Stimulated activated CD8-positive, alpha-beta memory T cell treated with anti-CD3 and anti-CD28 coated beads, Interleukin-2, amount 100 ng/mL, for 1 hour (primary cell): ENCODE measurements at places on chromosomes 2 and 18.
A peak's percentile ranks its signal among the peaks of the same experiment; 100 is the strongest.

DNA sequence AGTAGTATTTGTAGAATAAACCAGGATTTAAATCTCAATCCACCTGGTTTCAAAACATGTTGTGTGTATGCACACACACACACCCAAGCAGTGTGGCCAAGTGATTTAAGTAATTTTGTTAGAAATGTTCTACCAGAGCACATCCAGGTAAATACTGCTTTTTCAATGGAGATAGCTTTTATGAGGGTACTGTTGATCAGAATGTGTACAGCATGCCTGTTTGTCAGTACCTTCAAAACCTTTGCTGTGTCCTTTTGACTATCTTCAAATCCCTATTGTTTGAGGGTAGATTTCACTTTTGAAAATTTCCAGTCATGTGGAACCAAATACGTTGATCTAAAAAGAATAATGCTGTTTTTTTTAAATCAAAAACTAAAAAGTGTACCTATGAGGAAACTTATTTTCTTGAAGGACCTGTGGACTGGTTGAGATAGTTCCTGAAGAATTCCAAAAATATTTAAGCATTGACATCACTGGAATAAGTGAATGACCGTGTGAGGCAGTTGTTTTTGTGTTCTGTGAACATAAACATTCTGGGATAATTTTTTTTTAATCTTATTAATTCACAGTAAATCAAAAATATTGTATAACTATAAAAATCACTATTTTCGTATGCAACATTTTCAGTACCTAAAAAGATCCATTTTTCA, 70.9 kb downstream of the PTRHD1 start:
- no peak for DNase-seq

- DNase-seq = no peak
Measured at GRCh38 chr2:42910645-42911405, 118.4 kb upstream of the HAAO start.

- DNase-seq = no peak
Measured at GRCh38 chr2:195620501-195620900, 36.5 kb upstream of the SLC39A10 start.

- DNase-seq = no peak
Measured at GRCh38 chr2:148616662-148617061, 27.9 kb upstream of the EPC2 start.

DNA sequence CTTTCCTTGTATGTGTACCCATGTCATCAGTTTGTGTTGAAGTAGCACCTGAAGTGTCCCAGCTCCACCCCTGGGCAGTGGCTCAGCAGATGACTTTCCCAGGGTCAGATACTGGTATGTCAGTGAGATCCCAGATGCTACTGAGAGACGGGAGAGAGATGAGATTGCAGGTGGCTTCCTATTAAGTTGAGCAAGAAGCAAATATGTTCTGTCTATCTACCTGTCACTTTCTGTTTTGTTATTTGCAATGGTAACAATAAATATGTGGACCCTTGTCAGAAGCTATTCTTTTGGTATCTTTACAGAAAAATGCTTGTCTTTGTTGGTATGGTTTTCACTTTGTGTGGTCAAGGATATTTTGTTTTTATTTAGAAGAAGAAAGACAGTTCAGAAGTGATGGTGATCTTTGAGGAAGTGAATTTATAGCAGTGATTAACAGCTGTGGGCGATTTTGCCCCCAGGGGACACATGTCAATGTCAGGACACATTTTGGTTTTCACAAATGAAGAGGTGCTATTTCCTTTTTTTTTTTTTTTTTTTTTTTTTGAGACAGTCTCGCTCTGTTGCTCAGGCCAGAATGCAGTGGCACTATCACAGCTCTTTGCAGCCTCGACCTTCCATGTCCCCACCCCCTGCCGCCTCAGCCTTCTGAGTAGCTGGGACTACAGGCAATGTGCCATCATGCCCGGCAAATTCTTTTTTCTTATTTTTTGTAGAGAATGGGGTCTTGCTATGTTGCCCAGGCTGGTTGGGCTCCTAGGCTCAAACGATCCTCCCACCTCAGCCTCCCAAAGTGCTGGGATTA, 21.4 kb downstream of the MGAT5 start:
- no peak for DNase-seq

DNA sequence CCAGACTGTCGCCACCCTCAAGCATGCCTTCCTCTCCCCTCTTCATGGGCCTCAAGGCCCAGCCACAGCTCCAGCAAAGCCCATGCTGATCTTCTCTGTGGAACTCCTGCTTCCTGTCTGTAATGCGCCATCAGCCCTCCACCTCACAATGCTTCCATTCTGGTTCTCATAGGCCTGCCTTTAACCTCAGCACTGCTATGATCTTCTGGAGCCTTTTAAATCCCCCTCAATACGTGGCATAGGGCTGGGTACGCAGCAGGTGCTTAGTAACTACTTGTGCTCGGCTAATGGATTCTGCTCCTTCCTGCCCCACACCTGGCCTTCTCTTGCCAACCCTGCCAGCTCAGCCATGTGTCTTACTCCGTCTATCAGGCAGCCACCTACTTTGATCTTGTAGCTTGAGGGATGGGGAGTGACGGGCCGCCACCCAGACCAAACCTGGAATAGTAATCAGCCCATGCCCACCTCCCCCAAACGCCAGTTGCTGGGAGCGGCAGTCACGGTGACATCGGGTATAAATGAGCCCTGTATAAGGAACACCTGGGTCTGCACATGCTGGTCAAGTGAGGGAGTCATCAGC, 106.7 kb upstream of the MCFD2 start:
- DNase-seq = no peak

DNA sequence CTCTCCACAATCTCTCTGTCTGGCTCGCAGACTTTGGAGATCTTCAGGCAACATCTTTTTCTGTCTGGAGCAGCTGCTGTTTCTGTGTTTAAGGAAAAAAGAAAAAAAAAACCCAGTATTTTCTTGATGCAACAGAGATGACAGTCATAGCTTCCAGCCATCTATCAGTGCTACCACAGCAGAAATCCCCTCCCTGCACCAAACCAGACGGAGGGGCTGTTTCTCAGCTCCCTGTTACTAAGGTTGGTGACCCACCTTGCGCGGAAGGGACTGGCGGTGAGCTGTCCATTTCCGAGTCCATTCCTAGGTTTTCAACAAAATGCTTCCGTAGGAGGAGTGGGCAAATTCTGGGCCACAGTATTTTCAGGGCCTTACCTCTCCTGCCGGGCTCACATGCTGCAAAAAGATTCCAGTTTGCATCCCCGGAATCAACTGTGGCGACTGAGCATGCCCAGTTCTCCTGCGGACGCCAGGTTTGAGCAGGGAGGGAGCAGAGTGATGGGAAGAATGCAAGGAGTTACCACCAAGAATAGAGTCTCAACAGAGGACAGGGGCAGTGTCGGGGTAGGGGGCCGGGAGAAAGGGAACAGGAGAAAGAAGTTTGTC, 1.2 kb downstream of the SLC4A10 start:
- no peak for DNase-seq

DNA sequence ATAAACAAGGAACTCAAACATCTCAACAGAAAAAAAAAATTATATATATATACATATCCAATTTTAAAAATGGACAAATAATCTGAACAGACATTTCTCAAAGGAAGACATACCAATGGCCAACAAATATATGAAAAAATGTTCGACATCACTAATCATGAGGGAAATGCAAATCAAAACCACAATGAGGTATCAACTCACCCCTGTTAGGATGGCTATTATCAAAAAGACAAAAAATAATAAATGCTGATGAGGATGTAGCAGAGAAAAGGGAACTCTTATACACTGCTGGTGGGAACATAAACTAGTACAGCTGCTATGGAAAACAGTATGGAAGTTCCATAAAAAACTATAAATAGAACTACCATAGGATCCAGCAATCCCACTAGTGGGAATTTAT, 46.1 kb downstream of the CLASP1 start:
- no peak for DNase-seq

GRCh38 chr2:147569426-147569825, 275.4 kb upstream of the ACVR2A start:
- DNase-seq = no peak

DNA sequence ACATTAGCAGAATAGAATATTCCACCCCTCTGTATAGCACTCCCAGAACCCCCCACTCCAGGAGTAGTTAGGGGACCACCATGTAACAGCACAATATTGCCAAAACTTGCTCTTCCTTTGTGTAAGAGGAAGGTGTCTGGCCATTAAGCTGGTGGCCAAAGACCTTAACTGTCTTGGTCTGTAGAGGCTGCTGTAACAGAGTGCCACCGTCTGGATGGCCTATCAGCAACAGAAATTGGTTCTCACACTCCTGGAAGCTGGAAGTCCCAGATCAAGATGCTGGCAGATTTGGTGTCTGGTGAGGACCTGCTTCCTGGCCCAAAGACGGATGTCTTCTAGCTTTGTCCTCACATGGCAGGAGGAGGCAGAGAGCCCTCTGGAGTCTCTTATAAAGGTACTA, 61.6 kb upstream of the TGFA start:
- DNase-seq = no peak

GRCh38 chr2:222861411-222862105, 722 bp downstream of the ACSL3 start:
- no peak for DNase-seq

- DNase-seq = no peak
Measured at GRCh38 chr2:226869371-226869770, 33.5 kb downstream of the RHBDD1 start.

DNA sequence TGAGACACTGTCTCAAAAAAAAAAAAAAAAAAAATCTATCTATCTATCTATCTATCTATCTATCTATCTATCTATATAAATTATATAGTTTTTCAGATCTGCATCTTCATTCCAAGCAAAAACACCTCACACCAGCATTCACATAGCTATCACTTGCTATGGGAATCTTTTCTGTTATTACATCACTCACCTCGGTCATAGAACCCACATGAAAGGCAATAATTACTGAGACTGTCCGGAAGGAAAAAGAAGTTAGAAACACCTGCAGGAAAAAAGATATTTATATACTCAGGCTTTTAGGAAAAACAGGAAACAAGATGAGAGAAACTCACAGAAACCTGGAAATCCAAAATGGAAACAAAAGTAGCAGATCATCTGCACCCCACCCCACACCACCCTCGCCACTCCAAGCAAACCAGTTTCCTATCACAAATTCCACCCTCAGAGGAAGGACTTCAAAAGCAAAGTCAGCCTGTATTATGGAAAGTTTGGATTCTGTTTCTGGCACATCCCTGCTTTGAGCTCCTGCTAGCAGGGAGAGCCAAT, 21.9 kb upstream of the CCDC141 start:
- no peak for DNase-seq

GRCh38 chr2:176391148-176391419, 121.8 kb downstream of the MTX2 start:
- no peak for DNase-seq

GRCh38 chr2:45610281-45611019, 617 bp downstream of the SRBD1 start:
- DNase-seq = no peak

DNA sequence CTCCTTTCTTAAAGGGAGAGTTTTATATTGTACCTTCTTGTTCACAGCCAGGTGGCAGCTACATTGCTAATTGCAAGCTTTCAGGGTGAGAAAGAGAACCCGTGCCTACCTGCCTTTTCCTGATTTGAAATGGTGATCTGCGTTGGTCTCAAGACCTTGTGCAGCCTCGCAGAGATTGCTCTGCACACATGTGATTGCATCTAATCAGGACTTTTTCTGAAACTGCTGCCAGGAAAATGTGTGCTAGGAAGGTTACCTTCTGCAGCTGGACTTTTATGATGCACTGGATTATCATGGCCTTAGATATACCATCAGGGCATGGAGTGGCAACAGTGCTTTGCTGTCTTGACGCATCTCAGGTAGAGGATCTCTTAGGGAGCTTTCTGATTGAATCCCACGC, 45.1 kb downstream of the AGAP1 start:
- DNase-seq = no peak

- DNase-seq = peak; percentile 28
Measured at GRCh38 chr2:68251855-68252399, 405 bp downstream of the PPP3R1 start.

DNA sequence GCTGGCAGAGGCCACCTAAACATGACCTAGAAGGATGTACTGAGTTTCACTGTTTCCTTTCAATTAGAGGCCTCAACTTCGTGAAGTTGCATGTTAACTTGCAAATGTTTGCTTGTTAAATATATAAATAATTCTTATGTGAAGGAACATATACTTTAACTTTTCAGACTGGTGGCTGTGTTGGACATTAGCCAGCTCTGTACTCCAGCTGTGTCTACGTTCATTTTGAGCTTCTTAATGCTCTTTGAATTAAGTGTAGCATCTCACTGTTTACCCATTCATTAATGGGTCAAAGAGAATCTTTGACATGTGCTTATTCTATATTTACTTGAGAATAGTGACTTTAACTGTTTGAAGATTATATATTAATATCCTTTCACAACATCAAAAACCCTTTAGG, 823.2 kb upstream of the ID2 start:
- DNase-seq = no peak

DNA sequence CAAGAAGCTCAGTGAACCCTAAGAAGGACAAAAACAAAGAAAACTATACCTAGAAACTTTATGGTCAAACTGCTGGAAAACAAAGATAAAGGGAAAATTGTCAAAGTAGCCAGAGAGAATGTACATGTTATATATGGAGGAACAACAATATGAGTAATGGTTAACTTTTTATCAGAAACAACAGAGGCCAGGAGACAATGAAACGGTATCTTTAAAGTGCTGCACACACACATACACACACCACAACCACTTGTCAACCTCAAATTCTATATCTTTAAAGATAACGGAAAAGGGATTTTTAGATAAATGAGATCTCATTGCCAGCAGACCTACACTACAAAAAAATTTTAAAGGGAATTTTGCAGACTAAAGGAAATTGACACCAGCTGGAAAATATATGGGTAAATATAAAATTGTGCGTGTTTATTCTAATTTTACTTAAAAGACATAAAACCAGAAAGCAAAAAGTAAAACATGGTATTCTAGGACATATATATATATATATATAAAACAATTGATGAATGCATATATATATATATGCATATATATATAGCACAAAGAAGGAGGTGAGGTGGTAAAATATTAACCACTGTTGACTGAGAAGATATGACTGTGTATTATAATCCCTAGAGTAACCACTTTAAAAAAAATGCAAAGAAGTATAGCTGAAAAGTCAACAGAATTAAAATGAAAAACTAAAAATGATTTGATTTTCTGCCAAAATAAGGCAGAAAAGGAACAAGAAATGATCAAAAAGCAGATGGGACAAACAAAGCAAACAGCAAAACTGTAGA, 172.0 kb downstream of the SRBD1 start:
- DNase-seq = no peak

DNA sequence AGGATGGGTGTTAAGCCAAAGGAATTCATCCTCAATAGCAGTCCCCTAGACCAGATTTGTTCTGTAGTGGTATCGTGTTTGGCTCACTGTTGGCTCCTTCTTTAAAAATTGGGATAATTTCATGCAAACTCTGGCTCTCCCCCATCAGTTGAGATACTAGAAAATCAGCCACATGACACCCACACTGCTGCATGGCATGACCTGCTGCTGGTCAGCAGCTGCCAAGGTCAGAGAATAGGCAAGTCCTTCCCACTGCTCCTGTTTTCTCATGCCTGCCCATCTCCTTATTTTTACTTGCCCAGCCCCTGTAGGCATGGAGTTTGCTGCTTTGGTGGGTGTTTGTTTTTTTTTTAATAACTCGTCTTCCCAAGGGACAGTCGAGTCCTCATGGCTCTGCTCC, 1.0 kb upstream of the SNRNP200 start:
- no peak for DNase-seq

GRCh38 chr18:35983147-35983546, 10.7 kb downstream of the RMP24 start:
- DNase-seq = no peak

GRCh38 chr2:10229462-10230099, 73.1 kb upstream of the HPCAL1 start:
- no peak for DNase-seq

GRCh38 chr18:11818486-11819203, 32.6 kb upstream of the CHMP1B start:
- no peak for DNase-seq
